Fibroblast of skin of back (primary cell): ENCODE measurements at places on chromosomes 11 and 22.
A peak's percentile ranks its signal among the peaks of the same experiment; 100 is the strongest.

- peak; percentile 29 for DNase-seq
These were observed 62.6 kb upstream of the PHF21A start for GRCh38 chr11:46183819-46184218.

GRCh38 chr11:12106101-12106500, 4.3 kb upstream of the MICAL2 start:
- DNase-seq = no peak

DNA sequence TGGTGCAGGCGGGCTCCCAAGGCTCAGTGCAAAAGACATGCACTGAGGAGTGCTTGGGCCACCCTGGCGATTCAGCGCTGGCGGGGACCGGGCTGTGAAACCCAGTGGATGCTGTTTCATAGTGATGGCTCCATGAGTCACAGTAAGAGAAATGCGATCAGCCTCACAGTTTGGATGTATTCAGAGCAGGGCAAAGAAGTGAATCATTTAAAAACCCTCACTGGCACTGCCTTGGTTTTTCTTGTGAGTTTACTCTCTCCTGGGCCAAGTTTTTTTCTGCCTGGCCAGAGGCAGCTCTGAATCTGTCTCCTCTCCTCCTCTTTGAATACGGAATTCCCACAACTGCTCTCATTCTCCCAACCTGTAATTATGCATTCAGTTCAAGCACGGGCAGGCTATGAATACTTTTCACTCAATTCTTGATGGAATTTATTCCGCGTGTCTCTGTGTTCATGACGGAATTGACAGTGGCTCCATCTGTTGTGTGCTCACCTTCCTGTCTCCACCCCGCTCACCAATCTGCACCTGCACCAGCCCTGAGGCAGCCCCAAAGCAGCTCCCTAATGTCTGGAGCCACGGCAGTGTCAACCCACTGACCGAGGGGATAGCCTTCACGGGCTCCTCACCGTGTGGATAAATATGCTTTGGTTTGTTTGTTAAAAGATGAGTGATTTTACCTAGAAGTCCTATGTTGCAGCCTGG, 14.9 kb downstream of the ADAMTS8 start:
- peak; percentile 93 for DNase-seq

- DNase-seq = no peak
These were observed 2.9 kb upstream of the FZD4 start for GRCh38 chr11:86957976-86958646.

GRCh38 chr11:67626970-67627369, 2.8 kb downstream of the NUDT8 start:
- DNase-seq = no peak

GRCh38 chr11:8019314-8020243, 32.4 kb downstream of the EIF3F start:
- DNase-seq = peak; percentile 20

- DNase-seq = no peak
These were observed 1115.0 kb downstream of the BRD1 start for GRCh38 chr22:48712558-48713271.

GRCh38 chr11:2760196-2760871, 60.5 kb upstream of the KCNQ1OT1 start:
- DNase-seq = no peak

DNA sequence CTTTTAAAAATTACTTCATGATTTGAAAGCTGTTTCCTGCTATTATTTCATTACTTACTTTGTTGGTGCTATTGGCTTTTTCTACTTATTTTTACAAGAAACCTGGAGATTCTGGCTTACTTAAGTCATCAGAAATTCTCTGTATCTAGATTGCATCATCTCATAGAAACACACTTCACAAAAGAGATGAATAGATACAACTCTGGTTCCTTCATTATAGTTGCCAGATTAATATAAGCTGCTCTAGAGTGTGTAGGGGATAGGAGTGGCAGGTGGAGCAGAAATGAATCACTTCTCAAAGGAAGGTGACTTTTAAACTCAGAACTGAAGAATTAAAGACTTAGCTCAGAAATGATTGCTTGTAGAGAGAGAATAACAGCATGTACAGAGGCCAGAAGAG, 20.0 kb downstream of the CYP2R1 start:
- no peak for DNase-seq

DNA sequence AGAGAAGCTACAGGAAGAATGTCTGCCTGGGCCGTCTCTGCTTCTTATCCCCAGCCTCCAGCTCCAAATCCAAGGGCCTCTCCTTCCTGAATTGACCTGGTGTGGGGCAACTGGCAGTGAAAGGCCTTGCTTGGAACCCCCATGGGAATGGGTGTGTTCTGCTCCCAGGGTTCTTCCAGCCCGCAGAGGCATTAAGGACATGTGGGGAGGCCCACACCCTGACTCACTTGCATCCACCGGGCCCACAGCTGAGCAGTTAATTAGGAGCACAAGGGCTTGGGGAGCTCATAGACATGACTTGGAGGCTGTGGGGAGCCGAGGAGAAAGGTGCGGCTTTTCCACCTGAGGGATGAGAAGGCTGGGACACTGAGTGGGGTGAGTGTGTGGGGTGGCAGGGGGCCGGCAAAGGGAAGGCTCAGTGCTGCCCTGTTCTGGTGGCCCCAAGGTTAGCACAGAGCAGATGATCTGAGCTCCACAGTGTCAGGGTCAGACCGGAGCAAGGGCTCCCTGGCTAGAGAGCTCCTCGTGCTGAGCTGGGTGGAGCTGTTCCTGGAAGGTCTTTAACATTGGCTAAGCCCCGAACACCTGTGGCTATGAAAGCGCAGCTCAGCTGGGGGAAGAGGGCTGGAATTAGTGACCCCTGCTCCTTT, 64.5 kb upstream of the NECTIN1 start:
- peak; percentile 89 for DNase-seq

- peak; percentile 95 for DNase-seq
These were observed 30.0 kb downstream of the MAPK1 start for GRCh38 chr22:21837248-21837979.

- DNase-seq = peak; percentile 25
These were observed 260.8 kb downstream of the LARGE1 start for GRCh38 chr22:33659448-33659847.

GRCh38 chr11:114298710-114299109, 2.5 kb downstream of the NNMT start:
- DNase-seq = no peak

- no peak for DNase-seq
These were observed 38.4 kb downstream of the CLTCL1 start for GRCh38 chr22:19253143-19253542.

GRCh38 chr11:116710001-116710674, 62.6 kb downstream of the BUD13 start:
- DNase-seq = no peak

GRCh38 chr11:77479746-77480352, 6.0 kb upstream of the PAK1 start:
- no peak for DNase-seq

DNA sequence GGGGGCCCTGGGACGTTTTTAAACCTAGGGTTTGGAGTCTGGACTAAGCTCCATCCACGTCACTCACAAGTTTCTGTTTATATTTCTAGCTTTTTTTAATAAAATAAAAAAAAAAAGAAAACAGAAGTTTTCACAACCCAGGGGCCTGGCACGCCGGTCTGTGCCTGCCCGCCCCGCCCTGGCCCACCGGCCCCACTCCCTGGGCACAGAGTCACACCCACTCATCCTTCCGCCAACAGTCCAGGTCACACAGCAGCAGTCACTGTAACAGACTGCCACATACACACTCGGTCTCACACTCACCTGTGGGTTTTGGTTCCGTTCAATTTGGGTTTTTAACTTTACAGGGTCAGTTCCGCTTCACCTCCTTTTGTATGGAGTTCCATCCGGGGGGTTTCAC, 5.3 kb upstream of the ACR start:
- no peak for DNase-seq

- peak; percentile 15 for DNase-seq
These were observed at the start of gene MPPED2 for GRCh38 chr11:30586251-30587144. MPPED2 (minus strand) TSS chr11:30586353; CDS start chr11:30580373, 5,980 bp downstream.

DNA sequence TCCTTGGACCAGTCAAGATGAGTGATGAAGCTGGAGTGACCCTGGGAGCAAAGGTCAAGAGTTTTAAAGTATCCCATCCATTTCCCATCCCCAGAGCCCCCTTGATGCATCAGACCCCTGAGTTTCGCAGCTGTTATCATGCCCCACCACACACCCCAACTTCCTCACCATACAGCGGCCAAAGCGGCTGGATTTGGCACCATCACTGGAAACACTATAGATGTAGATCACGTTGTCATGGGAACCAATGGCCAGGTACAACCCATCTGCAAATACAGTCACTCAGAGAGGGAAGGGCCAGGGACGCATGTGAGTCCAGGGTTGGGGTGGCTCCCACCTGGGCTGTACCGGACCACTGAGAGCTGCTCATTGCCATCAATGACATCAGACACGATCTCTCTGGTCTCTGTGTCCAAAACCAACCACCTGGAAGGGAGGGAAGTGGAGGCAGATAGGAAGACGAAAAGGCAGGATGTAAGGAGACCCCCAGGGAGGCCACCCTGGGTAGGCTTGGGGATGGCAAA, 2.2 kb upstream of the MTA2 start:
- DNase-seq = no peak

DNA sequence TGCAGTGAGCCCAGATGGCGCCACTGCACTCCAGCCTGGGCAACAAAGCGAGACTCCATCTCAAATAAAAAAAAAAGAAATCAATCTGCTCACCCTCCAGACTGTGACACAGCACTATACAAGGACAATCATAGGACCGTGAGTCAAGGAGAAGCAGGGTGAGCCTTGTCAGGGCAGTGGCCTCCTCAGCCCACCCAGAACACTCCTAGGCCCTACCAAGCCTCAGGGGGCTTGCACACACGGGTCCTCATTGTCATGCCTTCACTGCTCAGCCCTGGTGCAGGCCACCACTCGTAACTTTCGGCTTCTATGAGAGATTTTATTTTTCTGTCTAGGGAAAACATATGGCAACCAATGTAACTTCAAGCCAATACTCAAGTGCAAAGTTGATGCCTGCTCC, 35.8 kb downstream of the DGCR2 start:
- DNase-seq = no peak

- DNase-seq = no peak
These were observed 42.7 kb upstream of the MN1 start for GRCh38 chr22:27844256-27844655.

DNA sequence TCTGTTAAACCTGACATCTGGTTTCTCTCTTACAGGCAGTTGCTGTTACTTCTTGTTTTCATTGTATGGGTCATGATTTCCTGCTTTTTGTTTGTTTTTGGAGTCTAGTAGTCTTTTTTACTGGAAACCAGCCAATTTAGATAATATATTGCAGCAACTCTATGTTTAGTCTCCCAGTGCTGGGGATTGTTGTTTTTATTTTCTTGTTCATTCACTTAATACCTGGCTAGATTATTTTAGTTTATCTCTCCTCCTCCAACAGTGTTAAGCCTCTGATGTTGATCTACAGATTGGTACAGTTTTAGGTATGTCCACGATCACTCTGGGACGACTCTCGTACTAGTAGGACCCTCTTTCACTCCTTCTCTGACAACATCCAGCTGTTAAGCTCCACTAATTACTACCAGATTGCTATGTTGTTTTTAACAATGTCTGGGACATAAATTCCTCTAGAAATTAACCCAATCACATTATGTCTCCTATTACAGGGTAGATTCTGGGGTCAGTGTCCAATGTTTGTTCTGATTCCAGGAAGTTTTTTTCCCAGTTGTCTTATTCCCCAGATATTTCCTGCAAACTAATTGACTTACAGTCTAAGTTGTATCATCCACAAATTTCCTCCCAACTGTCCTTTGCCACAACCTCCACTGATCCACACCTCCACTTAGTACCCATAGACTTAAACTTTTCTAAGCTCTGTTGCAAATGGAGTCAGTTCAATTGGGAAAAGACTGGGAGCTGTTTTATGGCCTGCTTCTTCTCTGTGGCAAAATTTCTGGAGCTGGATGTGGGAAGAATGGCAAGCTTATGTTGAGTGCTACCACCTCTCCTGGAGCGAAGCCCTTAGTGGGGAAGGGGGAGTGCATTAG, 1280.6 kb upstream of the CNTN5 start:
- DNase-seq = peak; percentile 82

DNA sequence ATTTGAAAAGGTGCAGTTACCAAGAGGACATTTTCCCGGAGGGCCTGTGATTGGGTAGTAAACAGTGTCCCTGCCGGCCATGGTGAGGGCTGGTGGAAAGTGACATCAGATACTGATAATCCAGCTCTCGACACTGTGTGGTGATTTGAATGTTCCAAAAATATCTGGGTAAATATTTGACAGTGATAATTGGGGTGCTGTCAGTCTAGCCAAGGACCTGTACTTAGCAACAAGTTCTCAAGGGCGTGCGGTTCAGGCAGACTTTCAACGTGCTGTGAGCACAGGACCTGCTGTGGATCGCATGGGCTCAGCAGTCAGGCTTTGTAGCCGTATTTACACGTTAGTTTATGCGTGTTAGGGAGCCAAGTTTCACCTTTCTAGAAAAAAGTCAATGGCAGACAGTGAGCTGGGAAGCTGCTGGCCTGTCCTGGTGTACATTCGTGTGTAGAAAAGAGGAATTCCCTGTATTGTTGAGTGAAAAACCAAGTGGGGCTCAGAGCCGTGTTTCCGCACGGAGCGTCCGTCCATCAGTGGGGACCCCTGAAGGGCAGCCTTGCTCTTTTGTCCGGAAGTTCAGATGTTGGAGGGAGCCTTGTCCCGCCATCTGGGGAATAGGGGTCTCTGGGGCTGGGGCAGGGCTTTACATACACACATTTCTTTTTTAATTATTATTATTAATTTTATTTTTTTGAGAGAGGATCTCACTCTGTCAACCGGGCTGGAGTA, 11.3 kb downstream of the TRMU start:
- DNase-seq = no peak

DNA sequence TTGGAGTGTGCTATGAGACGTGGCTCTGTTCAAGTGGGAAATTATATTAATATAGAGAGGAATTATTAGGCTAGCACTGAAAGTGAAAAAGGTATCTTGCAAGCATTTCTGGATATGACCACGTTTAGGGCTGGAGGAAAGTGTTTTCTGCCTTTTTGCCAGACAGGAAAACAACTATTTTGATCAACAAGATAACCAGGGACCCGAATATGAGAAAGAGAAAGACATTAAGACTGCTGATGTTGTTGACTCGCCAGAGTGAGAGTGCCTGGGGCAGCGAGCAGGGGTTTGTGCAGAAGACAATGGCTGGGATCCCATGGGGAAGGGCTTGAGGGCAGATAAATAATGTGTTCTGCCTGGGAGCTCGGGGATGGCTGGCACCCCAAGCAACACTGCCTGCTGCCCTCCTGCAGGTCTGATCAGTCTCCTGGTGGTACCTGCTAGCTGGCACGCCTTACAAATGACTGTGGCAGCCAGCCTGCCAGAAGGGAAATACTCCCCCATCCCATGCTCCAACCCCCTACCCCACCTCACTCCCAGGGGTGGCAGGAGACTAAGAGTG, 23.1 kb upstream of the CHST1 start:
- DNase-seq = no peak

DNA sequence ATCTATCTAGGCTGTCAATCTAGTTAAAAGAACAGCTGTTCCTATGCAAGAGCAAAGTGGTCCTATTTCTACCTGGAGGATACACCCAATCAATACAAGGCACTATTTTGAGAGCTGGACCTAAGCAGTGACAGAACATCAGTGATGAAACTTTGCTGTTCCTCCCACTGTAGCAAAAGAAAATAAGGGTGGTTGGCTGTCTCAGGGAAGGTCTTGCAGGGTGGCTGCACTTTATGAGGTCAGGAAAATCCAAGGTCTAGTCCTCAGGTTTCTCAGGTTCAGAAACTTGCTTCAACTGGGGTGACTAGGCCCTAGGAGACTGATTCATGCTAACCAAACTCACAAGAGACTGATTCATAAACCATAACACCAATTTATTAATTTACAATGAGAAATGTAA, 11.6 kb downstream of the CPSF7 start:
- no peak for DNase-seq
